ENCODE measurements at places on chromosomes 2 and 18.

DNA sequence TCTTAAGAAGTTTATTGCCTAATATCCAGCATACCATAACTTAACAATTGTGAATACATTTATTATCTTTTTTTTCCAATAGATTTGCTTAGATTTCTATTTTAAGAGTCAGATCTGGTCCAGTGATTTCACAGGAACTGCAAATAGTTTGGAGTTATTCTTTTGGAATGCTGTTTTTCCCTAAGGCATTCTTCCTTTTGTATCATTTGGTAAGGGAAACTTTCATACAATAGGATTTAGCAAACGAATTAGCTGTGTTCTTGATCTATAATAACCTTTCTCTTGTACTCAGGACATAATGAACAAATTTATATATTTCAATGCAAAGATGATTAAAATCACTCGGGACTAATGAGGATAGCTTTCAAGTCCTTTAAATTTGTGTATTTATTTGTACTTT lies 201.6 kb downstream of the ERBB4 start:
- DNase-seq = no peak

- no peak for DNase-seq
Observed at GRCh38 chr2:238657132-238658053, 190.5 kb upstream of the TWIST2 start.

DNA sequence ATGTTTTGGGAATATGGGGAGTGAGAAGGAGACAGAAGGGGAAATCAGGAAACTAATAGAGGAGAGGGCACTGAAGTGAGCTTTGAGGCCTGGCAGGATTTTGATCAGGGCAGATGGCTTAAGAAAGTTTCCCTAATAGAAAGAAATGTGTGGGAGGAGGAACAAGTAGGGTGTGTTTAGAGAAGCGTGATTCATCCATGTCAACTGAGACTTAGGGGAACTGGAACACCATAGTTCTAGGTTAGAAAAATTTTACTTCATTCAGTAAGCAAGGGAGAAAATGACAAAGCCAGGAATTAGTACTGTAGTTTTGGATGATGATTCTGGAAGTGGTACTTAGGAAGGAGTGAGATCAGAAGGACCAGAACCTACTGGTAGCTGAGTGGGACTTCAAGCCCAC lies 296.0 kb downstream of the PLCL1 start:
- DNase-seq = no peak

DNA sequence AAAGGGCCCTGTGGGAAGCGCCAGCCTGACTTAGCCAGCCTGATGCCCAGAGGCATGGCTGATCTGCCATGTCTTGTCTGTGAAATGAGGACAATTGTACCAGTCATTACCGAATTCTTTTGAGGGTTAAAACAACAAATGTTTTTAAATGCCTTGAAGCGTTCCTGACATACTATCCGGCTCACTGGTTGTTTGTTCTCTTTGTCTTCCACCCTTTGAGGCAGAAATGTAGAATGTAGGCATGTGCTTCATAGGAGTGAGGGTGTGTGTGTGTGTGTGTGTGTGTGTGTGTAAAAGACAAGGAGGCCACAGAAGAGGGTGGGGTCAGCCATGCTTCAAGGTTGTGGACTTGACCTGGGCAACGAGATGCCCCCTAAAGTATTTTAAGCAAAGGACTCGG lies 35.5 kb downstream of the TGFBRAP1 start:
- DNase-seq = no peak

GRCh38 chr2:40218679-40219078 lies 233.2 kb downstream of the SLC8A1 start:
- DNase-seq = no peak

GRCh38 chr2:45905632-45905958 lies 254.1 kb downstream of the PRKCE start:
- no peak for DNase-seq

DNA sequence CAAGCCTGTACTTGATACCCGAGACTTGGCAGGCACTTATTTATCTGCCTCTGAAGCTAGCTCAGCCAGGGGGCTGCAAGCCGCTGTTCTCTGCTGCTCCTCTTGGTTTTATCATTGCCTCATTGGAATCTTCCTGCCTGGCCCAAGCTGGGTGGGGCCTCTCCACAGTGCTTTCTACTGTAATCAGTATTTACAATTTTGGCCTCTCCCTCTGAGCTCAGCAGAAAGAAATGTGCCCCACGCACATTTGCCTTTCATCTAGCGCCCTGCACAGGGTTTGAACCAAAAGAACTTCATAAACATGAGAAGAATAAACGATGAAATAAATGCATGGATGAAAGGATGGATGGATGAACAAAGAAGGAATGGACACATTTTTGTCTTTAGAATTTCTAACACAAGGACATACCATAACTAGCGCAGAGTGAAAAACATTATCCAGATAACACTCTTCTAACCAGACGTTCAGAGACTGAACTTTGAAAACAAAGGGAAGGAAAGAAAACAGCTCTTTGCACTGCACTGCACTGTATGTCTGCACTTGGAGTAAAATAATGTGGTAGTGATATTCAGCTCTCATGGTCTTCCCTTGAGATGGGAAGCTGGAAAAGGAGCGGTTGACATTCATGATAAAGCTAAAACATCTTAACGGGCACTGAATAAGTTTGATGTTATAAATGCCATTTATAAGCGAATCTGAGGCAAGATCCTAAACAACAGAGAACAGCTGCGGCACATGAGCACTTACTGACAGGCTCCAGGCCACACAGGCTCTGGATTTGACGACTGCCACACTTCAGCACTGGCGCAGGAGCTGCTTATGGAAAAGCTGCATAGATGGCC lies 86.8 kb upstream of the SP3 start:
- DNase-seq = no peak

GRCh38 chr2:38602136-38602731 lies 494 bp downstream of the HNRNPLL start:
- DNase-seq = no peak

DNA sequence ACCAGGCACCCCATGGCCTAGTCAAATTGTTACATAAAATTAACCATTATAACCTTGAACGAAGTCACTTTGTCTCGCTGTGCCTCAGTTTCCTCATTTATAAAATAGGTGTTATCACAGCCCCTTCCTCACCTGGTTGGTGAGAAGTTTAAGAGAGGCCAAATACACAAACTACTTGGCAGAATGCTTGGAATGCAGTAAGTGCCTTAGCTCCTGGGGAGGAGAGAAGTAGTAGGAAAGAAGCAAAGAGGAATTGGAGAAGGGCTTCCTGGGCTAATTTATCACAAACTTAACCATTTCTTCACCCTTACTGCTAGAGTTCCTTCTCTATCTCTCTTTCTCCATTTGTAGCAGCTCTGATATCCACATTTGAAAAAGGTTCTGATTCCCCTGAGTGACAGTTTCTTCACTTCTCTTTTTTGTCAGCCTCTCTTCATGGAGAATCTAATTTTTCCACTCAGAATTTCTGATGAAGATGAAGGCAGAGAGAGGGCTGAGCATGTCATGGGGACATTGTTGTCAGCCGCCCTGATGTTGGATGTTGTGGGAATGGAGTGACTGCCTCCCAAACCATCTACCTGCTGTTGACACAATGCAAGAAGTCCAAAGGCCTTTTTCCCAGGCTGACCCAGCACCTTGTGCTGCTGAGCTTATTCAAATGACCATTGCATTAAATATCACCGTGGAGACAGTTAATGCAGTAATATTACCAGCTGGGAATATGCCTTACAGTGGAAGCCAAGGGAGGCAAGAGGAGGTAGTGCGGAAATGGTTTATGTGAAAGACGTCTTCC lies 60.4 kb downstream of the BOD1L2 start:
- no peak for DNase-seq

GRCh38 chr2:37631698-37632097 lies 39.7 kb downstream of the CDC42EP3 start:
- no peak for DNase-seq

GRCh38 chr18:60996326-60996725 lies 336.9 kb upstream of the CDH20 start:
- no peak for DNase-seq

- peak; percentile 45 for DNase-seq
Observed at GRCh38 chr2:239298116-239298804, 102.6 kb downstream of the HDAC4 start.

DNA sequence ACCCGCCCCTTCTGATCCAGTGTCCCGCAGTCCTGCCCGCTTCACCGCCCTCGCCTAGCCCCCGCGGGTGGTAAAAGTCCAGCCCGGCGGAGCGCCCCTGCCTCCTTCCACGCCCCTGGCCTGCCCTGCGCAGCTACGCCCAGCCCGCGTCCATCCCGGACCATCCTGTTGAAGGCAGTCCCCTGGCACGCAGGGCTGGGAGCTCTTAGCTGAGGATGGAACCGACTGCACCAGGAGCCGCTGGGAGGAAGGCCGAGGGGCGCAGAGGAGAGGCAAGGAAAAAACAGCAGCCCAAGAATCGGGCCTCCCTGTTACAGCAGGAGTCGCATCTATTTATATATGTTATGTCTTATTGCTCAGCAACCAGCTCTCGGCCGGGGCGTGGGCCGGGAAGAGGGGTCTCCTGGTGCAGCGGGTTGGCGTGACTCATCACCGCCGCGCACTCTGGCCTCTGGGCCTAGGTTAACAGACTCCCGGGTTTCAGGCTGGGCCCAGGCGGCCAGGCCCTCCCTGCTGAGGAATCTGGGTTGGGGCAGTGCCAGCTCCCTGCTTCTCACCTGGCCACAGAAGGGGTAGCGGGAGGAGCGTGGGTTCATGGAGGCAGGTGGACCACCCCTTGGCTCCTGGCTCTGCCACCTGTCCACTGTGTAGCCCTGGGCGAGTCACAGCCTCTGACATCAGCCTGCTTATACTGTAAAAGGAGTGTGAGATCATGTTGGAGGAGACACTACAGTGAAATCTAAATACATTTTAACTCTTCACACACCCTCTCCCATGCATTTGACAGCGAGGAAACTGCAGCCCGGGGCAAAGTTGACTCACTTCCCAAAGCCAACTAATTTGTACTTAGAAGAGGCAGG lies 13.4 kb upstream of the MAP3K2 start:
- DNase-seq = no peak

DNA sequence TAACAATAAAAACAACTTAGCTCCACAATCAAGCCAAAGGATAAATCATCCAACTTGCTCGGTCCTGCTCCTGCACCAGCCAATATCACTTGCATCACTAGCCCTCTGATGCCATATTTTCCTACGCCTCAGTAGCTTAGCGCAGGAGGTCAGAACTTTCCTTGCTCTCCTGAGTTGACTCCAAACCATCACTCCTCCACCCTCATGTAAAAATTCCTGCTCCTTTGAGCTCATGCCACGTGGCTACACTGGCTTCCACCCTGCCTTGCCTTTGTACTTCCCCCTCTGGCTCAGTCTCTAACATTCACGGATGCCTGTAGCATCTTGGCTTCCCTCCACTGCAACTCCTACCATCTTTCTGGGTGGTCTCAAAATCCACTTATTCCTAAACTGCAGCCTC lies 25.2 kb downstream of the AAK1 start:
- no peak for DNase-seq

GRCh38 chr2:113977660-113978523 lies 88.0 kb downstream of the ACTR3 start:
- no peak for DNase-seq

DNA sequence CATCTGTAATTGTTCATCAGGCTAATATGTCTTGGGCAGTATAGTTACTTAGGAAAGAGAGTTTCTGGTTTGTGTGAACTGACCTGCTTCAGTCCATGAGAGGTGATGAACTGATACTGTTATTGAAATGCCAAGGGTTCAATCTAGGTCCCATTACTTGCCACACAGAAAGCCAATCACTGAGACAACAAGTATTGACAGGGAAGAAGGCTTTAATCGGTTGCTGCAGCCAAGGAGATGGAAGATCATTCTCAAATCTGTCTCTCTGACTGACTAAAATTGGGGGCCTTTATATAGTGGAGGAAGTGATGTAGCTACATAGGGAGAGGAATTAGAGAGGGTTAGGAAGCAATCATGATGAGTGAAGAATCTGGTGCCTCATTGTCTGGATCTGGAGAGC lies 19.9 kb upstream of the FAM98A start:
- no peak for DNase-seq

GRCh38 chr2:237862528-237862895 lies 3.1 kb downstream of the RAMP1 start:
- no peak for DNase-seq

- peak; percentile 43 for DNase-seq
Observed at GRCh38 chr2:46239847-46240181, 57.4 kb upstream of the EPAS1 start.

DNA sequence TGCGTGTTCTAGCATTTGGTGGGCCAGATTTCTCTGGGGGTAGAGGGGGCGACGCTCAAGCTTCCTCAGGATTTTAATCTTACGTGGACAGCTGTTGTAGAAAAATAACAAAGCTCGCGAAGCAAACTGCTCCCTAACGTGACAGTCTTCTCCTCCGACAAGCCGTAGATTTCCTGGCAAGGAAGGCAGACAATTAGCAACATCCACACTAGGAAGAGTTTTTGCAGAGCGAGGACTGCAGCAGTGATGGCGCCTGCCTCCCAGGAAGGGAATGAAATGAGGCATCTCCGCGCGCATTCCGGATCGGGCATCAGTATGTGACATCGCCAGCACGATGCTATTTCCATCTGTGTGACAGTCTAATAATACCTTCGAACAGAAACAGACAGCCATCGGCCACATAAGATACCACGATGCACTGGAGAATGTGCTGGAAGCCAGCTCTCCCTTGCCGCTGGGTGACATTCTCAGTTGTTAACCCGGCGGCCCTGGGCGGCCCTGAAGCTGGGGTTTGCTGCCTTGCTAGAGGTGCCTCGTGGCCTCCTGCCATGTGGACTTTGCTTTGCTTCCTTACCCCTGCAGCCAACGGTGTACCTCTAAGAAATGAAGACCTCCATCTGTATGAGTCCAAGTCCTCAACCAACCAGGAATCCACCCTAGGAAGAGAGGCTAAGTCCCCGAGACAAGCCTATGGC lies 101.8 kb upstream of the AGAP1 start:
- no peak for DNase-seq

GRCh38 chr2:170975127-170975942 lies 46.3 kb downstream of the GORASP2 start:
- DNase-seq = no peak

GRCh38 chr2:217671871-217672270 lies 330.9 kb downstream of the TNS1 start:
- no peak for DNase-seq

- DNase-seq = no peak
Observed at GRCh38 chr2:207480521-207481040, 49.2 kb upstream of the CREB1 start.

GRCh38 chr2:218964041-218964771 lies 4.7 kb downstream of the CDK5R2 start:
- no peak for DNase-seq

DNA sequence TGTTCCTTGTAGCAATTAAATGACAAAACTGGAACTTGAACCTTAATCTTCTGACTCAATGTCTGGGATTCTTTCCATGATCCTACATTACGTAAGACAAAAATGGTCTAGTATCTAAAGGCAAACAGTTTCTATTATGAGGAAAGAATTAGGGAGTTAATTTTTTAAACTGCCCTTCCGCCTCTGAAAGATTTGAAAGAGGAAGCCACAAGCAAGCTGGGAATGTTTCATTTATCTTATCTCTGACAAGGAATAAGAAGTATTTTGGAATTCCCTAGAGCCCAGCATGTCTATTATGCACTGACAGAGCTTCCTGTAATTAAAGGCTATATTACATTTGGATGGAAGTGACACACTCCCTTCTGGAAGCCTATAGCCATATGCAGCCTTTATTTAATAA lies 558.8 kb upstream of the CDH2 start:
- no peak for DNase-seq
